ENCODE measurements at places on chromosomes 12 and 14.
A peak's percentile ranks its signal among the peaks of the same experiment; 100 is the strongest.

GRCh38 chr12:94689646-94690036 lies 39.3 kb upstream of the TMCC3 start:
- no peak for DNase-seq

GRCh38 chr14:65167072-65167645 lies 64.8 kb upstream of the MAX start:
- DNase-seq = no peak

DNA sequence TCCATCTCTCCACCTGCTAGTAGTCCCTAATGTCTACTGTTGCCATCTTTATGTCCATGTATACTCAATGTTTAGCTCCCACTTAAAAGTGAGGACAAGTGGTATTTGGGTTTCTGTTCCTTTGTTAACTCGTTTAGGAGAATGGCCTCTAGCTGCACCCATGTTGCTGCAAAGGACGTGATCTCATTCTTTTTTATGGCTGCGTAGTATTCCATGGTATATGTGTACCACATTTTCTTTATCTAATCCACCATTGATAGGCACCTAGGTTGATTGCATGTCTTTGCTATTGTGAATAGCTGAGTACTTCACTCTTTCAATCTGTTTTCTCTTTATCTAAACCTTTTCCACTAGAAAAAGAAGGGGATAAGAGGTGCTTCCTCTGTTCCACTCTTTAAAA lies 130.0 kb downstream of the TMEM117 start:
- DNase-seq = no peak

- DNase-seq = no peak
Observed at GRCh38 chr12:7068240-7068993, 7.9 kb downstream of the C1S start.

DNA sequence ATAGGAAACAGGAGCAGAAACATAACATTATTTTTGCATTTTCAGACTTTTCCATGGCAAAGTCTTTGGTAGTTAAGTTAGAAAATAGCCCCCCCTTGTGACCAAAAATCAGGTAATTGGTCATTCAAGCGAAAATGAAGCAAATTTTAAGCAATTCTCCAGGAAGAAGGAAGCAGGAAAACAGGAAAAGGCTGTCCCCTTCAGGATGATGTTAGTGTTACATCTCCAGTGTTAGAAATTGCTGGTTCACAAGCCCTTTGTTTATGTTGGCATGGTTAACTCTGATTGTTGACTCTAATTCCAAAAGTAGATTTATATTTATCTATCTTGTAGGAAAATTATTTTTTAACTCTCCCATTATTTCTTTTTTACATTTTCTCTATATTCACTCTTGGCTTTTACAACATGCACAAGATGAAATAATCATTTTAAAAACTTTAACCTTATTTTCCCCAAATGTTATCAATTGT lies 18.8 kb upstream of the GAS2L3 start:
- DNase-seq = peak; percentile 71

GRCh38 chr12:65937161-65937641 lies 112.9 kb downstream of the HMGA2 start:
- DNase-seq = peak; percentile 60

DNA sequence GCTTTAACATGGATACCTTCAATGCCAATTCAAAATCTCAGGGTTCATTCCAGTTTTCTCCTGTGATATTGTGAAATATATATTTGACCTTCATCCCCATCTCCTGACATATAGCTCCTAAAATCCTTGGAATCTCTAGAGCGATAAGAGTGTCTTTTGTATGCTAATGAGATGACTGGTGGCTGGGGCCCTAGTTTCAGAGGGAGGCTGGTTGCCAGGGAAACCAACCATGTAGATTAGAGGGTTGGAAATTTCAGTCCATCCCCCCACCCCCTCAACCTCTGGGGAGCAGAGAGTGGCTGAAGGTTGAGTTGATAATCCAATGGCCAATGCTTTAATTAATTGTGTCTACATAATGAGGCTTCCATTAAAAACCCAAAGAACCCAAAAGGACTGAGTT lies 59.4 kb downstream of the SDR9C7 start:
- no peak for DNase-seq

DNA sequence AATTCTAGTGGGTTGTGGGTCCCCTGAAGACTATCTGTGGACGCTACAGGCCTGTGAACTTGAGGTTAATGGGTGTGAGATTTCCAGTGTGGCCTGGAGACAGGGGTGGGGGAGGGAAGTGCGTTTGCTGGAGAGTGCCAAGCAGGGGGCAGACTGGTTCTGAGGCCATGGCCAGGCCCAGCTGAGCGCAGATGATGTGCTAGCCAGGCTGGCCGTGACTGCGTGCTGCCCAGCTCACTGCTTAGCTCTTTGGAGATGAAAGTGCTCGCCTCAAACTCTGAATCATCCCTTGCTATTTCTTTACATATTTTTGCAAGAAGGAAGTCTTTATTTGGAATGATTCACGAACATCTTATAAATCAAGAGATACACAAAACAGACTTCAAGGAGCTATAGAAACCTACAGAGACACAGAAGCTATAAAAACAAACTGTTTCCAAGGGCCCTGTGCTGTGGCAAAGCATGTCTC lies 75.2 kb upstream of the PLEKHG3 start:
- peak; percentile 93 for DNase-seq

DNA sequence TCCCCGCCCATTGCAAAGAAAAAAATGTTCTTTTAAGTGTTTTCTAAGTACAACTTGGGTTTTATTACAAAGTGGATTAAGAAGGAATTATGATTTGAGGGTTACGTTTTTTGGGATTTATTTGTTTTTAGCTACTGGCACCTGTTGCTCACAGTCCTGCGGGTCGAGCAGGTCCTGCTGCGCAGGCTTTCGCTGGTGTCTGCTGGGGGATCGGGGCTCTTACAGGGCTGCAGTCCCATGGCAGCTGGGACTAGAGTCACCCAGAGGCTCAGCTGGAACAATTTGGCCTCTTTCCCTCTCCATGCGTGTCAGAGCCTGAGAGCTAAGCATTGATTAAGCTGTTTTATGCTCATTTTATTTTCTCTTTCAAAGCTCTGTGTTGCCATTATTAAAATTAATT lies 55.6 kb upstream of the DYNC1H1 start:
- DNase-seq = no peak

DNA sequence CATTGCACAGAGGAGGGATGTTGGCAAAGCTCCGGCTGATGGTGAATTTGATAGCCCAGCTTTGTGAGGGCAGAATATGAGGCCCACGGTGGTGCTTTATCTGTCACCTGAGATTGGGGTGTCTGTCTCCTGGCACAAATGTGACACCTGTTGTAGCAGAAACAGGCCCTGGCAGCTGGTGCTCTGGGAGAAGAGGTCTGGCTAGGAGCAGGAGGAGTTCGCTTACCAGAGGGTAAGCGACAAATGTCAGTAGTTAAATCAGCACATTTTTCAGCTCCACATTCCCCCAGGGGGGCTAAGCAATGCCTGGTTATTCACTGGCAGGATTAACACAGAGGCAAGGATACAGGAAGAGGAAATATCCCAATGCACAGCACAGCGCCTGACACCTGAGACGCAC lies 71.1 kb downstream of the B4GALNT3 start:
- DNase-seq = no peak

DNA sequence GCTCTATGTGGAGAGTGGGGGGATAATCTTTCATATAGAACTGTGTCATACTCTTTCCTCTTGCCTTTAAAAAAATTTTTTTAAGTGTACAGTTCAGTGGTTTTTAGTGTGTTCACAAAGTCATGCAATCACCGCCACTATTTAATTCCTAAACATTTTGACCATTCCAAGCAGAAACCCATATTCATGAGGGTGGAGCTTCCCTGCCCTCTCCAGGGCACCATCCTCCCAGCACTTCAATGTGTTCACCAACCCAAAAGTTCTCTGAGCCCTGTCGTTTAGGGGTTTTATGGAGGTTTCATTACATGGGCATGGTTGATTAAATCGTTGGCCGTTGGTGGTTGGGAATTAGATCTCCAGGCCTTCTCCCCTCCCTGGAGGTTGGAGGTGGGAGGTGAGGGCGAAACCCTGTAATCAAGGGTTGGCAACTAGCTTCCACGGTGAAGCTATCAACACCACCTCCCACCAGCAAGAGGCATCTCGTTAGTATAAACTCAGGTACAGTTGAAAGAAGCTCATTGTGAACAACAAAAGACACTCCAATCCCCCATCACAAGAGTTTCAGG lies 42.8 kb upstream of the WNK1 start:
- no peak for DNase-seq

DNA sequence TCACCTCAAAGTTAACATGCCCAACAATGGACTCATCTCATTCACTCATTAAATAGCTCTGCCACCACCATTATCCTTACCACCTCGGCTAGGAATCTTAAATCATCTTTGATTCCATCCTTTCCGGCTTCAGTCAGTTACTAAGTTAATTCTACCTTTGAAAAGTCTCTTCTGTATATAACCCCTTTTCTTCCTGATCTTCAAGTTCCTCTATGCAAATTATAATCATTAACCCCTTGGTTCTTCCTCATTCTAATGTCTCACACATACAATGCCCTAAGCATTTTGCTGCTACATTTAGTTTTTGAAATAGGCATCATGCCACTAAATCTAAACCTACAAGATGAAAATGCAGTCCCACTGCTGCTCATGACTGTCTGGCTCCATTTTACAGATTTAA lies 51.6 kb downstream of the ATP2B1 start:
- DNase-seq = no peak

DNA sequence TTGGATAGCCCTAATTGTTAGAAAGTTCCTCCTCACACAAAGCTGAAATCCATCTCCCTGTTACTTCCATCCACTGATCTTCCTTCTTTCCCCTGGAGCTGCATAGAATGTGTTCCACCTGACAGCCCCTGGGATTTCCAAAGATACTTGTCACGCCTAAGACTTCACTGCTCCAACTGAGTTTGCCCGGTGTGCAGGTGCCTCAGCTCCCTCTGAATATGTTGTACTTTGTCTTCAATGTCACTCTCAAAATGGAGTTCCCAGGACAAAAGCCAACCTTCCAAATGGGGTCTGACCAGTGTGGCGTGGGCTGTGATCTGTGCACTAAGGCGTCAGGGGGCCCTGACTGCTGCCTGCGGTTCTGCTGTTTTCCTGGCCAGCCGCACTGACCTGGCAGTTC lies 42.8 kb downstream of the CACNA2D4 start:
- DNase-seq = no peak

DNA sequence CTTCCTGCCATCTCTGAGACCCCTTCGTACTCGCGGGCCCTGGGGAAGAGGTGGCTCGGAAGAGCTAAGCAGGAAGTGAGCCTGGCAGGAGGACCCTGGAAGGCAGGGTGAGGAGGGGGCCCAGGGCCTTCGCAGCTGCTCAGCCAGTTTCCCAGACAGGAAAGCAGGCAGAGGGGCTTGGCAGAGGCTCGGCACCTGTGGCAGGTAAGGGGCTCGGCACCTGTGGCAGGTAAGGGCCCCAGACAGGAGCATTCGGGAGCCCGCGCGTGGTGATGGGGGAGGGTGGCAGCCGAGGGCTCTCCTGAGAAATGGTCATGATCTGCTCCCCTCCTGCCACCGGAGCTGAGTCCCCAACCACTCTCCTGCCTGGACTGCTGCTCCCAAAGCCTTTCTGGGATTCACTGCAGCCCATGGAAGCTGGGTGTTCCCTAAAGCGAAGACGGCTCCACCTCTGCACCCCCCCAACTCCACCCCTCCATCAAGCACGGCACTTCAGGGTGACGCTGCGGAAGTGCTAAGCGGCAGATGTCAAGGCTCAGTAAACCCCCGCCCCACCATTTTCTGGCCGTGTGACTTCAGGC lies 63.2 kb downstream of the PRIMA1 start:
- no peak for DNase-seq

- no peak for DNase-seq
Observed at GRCh38 chr12:5884285-5884684, 60.8 kb downstream of the ANO2 start.

DNA sequence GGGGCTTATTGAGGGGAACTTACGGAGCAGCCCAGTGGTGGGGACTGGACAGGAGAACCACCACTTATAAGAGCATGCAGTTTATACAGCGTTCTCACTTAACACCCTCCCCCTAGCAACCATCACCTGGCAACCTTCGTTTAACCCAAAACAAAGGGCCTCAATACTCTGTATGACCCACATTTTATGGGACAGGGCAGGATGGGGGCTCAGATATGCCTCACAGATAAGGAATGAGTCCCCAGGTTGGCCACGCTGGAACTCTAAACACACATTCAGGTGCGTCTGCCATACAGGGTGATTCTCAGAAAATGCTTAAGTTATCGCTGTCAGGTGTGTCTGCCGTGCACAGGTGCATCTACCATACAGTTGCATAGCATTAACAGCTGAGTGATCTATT lies 99.2 kb downstream of the GCH1 start:
- DNase-seq = no peak

- DNase-seq = peak; percentile 44
Observed at GRCh38 chr14:54173802-54174201, 217.2 kb upstream of the BMP4 start.

DNA sequence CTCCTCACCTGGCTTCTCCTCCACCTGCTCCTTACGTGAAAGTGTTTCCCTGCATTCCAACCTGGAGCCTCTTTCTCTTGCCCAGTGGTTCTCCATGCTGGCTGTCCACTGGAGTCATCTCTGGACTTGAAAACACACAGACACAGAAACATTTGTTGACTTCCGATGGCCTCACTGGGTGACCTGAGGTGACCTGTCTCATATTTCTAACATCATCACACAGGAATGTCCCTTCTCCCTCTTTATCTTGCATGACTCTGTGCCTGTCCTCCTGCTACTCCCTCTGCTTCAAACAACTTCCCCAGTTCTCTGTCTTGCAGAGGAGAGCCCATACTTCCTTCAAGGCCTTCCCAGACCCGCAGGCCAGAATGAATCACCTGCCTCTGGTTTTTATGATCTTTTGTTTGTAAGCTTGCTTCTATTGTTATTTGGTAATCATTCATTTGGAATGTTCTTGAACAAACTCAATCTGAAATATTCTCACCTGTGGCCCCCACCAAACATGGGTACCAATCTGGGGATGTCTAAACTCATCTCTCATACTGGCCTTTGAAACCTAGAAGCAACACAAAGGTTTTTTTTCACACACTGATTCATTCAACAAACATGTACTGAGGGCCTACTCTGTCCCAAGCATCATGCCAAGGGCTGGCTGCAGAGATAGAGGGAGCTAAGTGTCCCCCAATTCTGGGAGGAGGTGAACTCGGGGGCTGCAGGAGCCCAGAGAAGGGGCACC lies 9.7 kb upstream of the RIN3 start:
- peak; percentile 74 for DNase-seq

- DNase-seq = no peak
Observed at GRCh38 chr14:60197629-60198303, 32.6 kb upstream of the DHRS7 start.

DNA sequence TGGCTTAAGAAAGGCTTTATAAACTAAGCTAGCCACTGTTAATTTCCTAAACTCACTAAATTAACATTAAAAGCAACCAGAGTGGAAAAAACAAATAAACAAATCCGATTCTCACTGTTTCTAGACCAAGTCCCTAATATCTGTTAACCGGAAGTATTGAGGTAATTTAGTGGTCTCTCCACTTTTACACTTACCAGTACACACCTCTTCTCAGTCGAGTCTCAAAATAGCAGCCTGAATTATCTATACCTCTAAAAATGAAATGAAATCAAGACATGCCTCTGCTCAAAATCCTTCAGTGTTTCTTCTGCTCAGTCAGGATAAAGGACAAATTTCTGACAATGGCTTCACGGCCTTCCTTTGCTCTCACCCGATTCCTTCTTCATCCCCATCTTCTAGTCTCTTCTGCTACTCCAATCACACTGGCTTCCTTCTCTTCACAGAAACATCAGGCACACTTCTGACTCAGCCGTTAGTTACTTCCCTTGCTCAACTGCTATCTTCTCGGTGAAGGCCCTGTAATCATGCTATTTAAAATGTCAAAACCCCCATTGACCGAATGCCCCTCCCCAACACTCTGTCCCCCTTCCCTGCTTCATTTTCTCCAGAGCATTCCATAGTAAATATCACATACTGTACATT lies 161.3 kb downstream of the KITLG start:
- peak; percentile 60 for DNase-seq

GRCh38 chr14:60636879-60637478 lies 12.3 kb downstream of the SIX1 start:
- DNase-seq = no peak

All from AG20443 (cell line).